Activated T-cell treated with anti-CD3 and anti-CD28 coated beads, Interleukin-2, amount 50 U/mL, for 72 hours (primary cell): ENCODE measurements at places on chromosomes 7 and 10. TPM values are rescaled to one million over a fixed set of nuclear protein-coding genes. Genes with fewer than 3 reads are reported as not detected.
A peak's percentile ranks its signal among the peaks of the same experiment; 100 is the strongest.

DNA sequence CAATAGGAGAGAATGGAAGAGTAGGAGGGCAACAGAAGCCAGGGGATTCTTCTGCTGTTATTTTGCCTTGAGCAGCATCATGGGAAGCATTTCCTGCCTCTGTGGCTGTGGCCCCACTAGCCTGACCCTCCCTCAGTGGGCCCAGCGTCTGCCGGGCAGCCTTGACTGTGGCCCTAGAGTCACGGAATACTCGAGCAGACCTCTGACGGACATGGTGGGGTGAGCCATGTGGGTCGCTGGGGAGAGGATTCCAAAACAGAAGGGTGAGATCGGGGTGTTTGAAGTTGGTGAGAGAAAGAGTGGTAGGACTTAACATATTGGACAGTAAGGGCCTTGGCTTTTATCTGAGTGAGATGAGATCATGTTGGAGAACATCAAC, 8.3 kb upstream of the PRKAG2 start:
- H3K4me1 ChIP-seq: peaks cover 4% of the 10 kb centered on the region
- H3K4me3 ChIP-seq: no peak overlapping the region
- peaks cover 18% of the 10 kb centered on the region for H3K27me3 ChIP-seq
- DNase-seq: no peak

- peaks cover 13% of the 10 kb centered on the region for H3K27me3 ChIP-seq
- DNase-seq: peak; percentile 23
- peak overlapping the region; percentile 0 for H3K4me3 ChIP-seq
- H3K27ac ChIP-seq: no peak overlapping the region
- H3K4me1 ChIP-seq: peaks cover 27% of the 10 kb centered on the region
- no peaks in the 10 kb centered on the region for H3K36me3 ChIP-seq
These were observed 69.6 kb upstream of the GRM8 start for GRCh38 chr7:127322351-127322750.

DNA sequence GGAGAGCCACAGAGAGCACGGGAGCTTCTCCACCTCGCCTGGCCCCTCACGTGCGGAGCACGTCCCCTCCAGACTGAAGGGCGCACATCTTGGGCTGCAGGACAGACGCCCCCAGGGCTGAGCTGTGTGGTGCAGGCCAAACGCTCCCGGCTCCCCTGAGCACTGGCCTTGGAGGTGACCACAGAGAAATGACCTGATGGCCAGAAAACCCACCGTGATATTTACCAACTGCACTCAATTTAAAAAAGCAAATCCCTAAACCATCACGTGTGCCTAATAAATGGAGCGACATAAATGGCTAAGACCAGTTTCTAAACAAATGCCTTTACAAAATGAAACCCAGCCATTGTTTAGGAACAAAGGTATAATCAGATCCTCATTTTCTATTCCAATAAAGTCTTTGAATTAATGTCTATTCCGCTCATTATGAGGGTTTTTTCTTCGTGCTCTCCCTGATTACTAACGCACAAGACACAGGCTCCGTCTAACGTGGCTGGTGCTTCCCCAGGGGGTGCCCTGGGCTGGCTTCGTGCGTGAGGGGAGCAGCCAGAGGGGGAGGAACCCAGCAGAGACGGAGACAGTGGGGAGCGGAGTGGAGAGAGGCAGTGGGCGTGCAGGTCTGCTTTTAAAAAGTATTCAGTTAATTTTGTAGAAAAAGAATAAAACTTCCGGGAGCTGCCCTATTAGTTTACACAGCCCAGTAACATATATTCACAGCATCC, 190.3 kb downstream of the DNAJB6 start:
- H3K4me1 ChIP-seq: peaks cover 5% of the 10 kb centered on the region
- H3K27ac ChIP-seq: no peak overlapping the region
- no peak for DNase-seq
- no peak overlapping the region for H3K4me3 ChIP-seq

Gene LIPK
- total RNA-seq: not detected
